ENCODE measurements at places on chromosomes 13 and 19.

GRCh38 chr13:95420501-95420900, 119.2 kb upstream of the ABCC4 start:
- no peak for DNase-seq

GRCh38 chr19:46000491-46001246, 5.4 kb downstream of the CCDC61 start:
- peak; percentile 47 for DNase-seq

DNA sequence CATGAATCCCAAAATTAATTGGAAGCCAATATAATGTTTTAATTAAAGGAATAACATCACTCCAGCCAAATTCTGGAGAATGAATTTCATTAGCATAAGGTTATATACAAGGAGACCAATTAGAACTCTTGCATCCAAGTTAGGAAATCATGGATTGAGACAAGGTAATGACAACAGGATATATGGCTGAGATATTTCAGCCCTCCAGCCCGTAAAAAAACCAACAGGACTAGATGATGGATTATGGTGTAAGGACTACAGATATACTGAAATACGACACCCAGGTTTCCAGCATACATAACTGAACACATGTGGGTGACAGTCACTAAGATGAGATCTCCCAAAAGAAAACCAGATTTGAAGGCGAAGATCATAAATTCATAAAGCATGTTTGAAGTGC, 56.5 kb downstream of the TSC22D1 start:
- DNase-seq = no peak

DNA sequence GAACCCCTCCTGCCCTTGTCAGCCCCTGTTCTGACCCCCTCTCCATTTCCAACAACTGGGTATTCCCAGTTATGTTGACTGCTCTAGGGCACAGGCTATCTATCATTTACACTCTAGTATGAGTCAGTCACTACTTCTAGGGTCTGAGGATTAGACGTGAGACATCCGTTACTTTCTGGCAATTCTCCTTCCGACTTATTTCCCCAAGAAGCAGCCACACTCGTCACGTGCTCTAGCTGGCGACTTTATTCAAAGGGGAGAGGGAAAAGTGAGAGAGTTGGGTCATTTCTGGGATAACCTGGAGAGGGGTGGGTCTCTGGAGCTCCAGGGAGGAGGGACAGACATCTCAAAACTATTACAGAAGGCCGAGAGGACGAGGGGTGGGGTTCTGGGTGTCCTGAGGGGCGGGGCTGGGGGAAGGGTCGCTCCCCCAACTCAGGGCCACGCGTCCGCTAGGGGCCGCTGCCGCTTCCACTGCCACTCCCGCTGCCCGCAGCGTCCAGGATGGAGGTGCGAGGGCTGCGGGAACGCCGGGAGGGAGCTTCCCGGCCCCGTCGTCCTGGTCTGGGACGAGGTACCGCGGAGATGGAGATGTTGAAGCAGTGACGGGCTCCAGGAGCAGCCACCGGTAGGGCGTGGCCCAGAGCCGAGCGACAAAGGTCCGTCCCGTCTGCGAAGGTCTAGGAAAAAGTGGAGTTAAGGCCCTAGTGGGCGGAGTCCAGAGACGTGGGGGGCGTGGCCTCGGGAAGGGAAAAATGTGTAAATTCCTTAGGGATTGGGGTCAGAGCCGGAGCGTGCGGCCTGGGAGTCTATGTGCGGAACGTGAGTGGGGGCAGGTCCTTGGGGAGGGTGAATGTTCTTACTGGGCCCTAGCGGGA, 8.9 kb downstream of the RTBDN start:
- no peak for DNase-seq

- no peak for DNase-seq
Observed at GRCh38 chr19:55304279-55304978, 20.6 kb downstream of the BRSK1 start.

DNA sequence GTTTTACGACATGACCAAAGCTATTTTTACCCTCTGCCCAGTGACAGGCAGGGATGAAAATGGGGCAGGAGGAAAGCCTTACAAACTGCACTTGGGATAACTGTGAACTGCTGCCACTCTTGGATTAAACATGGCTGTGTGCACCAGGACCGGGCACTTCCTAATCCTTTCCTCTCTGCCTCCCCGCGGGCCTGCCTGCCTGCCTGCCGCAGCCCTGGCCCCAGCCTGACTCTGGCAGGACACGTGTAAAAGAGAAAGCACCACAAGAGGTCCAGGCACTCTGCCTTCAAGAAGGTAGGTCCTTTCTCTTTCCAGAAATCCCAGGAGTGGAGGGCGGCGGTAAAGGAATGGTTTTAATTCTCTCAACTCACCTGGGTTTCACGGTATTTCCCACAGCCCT, 4.8 kb downstream of the TSHZ3 start:
- no peak for DNase-seq

DNA sequence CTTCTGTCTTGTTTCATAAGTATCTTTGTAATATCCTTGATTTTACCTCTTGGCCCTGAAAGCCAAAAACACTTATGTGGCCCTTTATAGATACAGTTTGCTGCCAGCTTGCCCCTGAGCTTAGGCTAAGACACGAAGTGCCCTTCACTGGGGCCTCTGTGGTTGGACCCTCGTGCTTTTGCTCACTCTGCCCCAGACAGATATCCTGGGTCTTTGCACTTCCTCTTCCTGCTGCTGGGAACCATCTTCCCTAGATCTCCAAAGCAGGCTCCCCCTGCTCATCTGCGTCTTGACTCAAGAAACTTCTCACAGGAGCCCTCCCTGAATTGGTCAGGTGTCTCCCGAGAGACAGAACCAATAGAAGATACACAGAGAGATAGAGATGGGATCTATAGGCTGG, 2.0 kb upstream of the TNFSF14 start:
- no peak for DNase-seq

- DNase-seq = no peak
Observed at GRCh38 chr19:35248310-35249145, at the start of gene LSR. TSS of gene LSR (plus strand) at chr19:35249002. CDS start at chr19:35249023, 21 bp downstream.

- no peak for DNase-seq
Observed at GRCh38 chr19:39434123-39435076, 1.3 kb downstream of the RPS16 start.
